ENCODE measurements at places on chromosomes 3 and 15. TPM values are rescaled to one million over a fixed set of nuclear protein-coding genes. Genes with fewer than 3 reads are reported as not detected.

GRCh38 chr3:122936335-122936734 is 91.2 kb downstream of the SEMA5B start:
- no peak for DNase-seq

FOXB1 gene
- total RNA-seq: not detected

DNA sequence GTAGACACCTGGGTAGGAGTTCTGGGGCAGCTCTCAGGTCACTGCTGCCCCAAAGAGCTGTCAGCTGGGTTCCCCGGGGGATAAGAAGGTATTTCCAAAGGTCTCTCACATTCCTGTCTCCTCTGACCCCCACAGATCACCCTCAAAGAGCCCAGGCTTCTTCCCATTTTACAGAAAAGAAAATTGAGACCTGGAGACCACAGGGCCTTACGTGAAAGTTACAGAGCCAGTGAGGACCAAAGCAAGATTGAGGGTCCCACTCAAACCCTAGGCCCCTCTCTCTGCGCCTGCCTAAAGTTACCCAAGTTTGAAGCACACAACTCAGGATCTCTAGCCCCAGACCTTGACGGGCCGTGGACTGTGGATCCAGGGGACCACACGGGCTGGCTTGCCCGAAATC is 3.9 kb upstream of the ATP2B2 start:
- DNase-seq: no peak

GRCh38 chr3:108599677-108600409 is 10.3 kb downstream of the DZIP3 start:
- no peak for DNase-seq

- no peak for DNase-seq
These were observed 64.3 kb downstream of the NCEH1 start for GRCh38 chr3:172646439-172647015.

- DNase-seq: no peak
These were observed 718 bp downstream of the BNIP2 start for GRCh38 chr15:59688423-59688781.

PLSCR4 gene
- total RNA-seq: 47.3 TPM

DNA sequence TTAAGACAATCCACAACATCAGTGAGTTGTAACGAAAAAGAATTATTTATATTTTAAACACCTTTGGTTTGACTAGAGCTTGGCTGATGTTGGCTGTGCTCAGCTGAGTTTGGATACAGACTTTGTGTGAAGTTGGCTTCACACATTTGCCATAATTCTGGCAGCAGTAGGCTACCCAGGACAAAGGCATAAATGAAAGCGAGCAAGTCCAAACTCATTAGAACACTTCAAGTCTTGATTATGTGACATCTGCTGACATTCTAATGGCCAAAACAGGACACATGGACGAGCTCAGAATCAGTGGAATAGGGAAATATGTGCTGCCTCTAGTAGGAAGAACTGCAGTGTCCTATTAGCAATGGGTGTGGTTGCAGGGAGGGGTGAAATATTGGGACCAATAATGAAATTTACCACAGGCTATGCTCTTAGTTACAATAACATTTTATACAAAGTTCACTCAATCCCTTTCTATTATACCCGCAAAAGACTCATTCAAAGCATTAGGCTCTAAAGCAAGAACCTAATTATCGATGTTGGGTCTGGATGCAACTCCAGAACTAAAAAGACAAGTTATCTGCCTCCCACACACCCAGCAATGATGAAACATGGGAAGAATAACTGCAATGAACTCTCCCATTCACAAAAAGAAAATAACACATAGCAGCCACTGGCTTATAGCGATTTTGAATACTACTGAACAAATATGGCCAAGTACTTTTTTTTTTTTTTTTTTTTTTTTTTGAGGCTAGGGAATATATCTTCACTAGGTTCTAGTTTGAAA is 493.9 kb upstream of the RASGRP1 start:
- no peak for DNase-seq

GRCh38 chr15:99962006-99962561 is 228.8 kb upstream of the LYSMD4 start:
- no peak for DNase-seq

KCNMB2 gene
- total RNA-seq: 4.4 TPM

HCLS1 gene
- 48.7 TPM for total RNA-seq

DNA sequence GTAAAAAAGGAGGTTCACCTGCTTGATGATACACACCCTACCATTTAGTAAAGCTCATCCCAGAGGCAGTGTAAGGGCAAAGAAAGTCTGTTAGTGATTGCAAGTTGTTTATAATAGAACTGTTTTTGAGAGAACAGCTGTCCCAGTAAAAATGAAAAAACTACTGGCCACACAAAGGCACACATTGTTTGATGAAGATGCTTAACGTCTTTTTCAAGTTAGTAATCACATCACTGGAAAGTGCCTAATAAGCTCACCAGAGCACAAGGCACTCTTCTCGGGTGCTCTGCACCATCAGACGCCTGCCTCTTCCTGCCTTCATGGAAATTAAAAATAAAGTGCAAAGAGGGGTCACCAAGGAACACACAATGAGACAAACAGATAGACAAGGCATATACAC is 186.9 kb downstream of the PDZRN3 start:
- DNase-seq: no peak

ARPP21 gene
- 0.40 TPM for total RNA-seq

FYCO1 gene
- 94.4 TPM for total RNA-seq

DNA sequence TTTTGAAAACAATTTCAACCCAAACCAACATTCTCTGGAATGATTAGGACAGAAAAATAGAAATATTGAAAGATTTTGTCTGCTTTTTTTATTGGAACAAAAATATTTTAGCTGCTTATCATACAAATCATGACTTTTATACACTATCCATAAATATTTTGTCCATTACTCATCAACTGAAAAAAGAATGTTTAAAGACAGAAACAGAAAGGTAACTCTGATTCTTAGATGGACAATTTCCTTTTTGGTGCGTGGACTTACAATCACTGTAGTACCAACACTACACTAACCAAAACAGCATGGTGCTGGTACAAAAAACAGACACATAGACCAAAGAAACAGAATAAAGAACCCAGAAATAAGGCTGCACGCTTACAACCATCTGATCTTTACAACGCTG is 582.8 kb upstream of the CCDC54 start:
- no peak for DNase-seq

DNA sequence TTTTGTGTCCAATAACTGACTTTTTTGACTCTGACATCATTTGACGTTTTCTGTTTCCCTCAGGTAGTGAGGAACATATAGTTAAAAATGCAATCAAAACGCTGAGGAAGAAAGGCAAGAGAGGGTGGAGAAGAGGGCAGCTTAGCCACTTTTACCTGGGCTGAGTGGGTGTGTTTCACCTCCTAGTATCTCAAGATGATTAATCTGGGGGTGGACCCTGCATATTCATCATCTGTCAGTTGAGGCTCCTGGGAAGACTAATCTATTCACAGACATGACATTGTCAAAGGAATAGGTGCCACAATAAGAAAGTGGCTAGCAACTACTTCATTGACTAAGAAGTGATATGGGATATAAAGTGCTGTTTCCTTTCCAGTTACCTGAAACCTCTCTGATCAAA is 331.5 kb upstream of the RARB start:
- DNase-seq: no peak

CCRL2 gene
- 9.1 TPM for total RNA-seq

GRCh38 chr3:46416125-46416810 is 9.2 kb downstream of the CCRL2 start:
- DNase-seq: no peak

- no peak for DNase-seq
These were observed 10.3 kb upstream of the RFTN1 start for GRCh38 chr3:16523778-16524177.

CDHR4 gene
- 0.09 TPM for total RNA-seq

SLC7A14 gene
- 0.32 TPM for total RNA-seq

GRCh38 chr3:31522152-31522551 is 10.6 kb upstream of the STT3B start:
- DNase-seq: no peak

DNA sequence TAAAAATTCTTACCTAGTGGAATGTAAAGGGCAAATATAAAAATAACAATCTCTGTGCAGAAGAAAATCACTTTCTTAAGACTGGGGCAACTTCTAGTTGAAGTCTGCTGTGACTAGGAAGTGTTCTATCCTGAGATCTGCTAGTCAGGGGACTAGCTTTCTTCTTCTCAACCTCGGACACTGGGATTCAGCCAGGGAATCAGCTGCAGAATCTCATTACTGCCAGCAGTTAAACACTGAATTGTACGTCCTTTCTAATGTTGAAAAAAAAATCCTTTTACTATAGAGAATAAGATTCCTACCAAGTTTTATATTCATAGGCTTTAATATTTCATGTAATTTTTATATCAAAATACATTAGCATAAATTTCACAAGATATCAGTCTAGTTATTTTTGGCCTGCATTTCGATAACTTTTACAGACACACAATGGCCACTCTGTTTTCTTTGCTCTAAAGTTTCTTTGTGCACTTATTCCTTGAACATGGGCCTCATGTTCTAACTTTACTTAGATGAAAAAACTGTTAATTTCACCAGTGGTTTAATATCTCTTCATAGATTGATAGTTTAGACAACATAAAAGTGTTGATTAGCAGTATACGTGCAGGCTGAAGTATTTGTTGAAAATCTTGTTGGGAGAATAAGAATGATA is 2.6 kb upstream of the NEO1 start:
- DNase-seq: no peak

DNA sequence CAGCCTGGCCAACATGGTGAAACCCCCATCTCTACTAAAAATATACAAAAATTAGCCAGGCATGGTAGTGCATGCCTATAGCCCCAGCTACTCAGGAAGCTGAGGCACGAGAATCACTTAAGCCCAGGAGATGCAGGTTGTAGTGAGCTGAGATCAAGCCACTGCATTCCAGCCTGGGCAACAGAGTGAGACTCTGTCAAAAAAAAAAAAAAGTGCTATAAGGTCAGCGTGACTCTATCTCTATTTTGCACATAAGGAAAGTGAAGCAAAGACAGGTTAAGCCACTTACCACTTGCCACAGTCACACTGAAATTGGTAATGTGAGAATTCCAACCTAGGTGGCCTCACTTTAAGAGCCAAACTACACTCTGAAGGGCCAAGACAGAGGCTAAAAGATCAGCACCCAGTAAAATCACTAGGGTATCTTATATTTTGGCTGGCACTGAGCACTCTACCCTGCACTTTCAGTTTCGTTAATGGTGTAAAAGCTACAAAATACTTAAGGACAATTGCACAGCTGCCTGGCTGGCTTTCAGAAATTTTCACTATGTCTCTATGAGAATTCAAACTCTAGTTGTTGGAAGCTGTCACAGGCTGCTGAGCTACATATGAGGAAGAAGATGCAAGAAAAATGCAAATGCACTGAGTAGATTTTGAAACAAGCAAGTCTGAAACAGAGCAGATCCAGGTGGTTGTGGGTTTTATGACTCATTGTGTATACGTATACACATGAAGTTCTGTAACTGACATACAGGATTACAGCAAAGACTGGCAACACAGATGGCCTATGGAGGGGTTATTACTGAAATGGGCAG is 32.7 kb downstream of the TRANK1 start:
- DNase-seq: no peak

DNA sequence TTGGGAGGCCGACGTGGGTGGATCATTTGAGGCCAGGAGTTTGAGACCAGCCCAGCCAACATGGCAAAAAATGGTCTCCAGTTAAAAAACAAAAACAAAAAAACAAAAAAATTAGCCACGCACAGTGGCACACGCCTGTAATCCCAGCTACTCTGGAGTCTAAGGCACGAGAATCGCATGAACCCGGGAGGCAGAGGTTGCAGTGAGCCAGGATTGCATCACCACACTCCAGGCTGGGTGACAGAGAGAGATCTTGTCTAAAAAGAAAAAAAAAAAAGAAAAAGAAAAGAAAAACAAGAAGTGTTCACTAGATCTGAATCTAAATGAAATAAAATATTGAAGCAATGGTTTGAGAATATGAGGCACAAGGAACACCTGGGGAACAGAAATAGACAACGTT is 36.7 kb downstream of the SLC9A9 start:
- DNase-seq: no peak

DNA sequence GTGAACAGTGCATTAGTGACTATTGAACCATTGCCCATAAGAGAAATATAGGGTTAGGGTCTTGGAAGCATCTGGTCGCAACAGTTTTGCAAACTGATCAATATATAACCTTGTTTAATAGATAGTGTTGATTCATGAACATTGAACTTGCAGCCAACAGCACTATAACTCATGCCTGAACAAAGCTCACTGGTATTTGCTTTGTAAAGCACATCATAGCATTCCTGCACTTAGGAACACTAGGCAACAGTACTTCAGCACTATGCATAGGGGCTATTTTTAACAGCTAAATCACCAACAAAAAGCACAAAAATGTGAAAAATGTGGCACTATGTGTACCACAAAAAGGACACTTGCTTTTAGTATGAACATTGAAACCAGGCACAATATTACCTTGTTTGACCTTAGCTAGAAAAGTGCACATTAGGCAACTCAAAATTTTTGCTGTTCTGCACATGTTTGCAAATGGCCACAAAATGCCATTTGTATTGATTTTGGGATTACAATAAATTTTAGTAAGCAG is 68.0 kb downstream of the OXNAD1 start:
- no peak for DNase-seq

DNA sequence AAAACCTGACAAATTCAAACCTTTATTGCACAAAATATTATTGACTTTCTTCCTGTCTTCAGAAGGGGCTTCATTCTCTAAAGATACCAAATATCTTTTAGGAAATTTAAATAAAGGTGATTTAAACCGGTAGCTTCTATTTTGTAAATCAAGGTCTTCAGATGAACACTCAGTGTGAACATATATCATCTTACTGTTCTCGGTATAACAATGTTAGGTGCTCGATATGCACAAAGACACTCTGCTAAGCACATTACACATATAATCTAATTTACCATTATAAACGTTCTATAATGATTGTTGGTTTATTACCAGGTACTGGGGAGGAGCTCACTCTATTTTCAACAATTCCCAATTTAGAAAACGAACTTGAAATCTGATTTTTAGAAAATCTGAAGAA is 225.4 kb upstream of the AZI2 start:
- no peak for DNase-seq

CCR8 gene
- total RNA-seq: not detected

DNA sequence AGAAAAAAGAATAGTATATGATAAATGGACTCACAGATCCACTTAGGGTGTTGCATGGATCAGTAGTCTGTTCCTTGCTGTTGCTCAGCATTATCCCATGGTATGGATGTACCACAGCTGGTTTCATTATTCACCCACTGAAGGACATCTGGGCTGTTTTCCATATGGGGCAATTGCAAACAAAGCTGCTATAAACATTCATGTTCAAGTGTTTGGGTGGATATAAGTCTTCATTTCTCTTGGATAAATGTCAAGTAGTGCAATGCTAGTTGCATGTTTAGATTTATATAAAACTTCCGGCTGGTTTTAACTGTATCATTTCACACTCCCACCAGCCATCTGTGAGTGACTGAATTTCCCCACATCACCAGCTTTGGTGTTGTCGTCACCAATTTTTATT is 137.7 kb downstream of the ASB7 start:
- no peak for DNase-seq

CTDSPL2 gene
- total RNA-seq: 32.4 TPM

DNA sequence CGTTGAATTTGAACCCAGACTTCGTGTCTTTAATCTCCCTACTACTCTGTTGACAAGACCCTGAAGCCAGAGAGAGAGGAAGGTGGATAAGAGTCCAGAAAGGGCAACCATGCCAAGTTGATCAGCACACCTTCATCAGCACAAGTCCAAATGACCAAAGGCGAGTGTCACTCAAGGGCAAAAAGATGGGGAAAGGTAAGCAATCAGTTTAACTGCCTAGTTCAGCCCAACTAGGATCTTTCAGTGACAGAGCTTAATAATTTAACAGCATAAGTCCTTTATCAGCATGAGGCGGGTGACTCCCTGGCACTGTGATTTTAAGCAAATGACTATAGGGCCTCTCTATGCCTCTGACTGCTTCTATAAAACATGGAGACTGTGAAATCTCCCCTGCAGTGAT is 6.2 kb downstream of the SUCLG2 start:
- DNase-seq: peak; percentile 18
